ENCODE measurements at places on chromosomes 11 and 22. TPM values are rescaled to one million over a fixed set of nuclear protein-coding genes. Genes with fewer than 3 reads are reported as not detected.

DNA sequence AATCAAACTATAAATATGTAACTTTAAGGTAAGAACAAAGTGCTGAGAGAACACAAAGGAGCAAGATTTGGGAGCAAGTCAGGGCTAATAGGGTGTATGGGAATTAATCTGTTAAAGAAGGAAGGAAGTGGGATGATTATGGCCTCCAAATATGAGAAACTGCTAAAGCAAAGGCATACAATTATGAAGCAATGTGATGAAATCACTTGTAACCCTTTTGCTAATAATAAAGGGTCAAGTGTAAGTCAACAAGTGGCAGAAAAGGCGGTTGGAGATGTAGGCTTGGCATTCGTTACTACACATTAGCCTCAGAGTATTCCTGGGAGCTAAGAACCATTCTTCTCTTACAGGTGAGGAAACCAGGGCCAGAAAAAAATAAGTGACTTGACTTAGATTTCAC is 1002.3 kb upstream of the TENM4 start:
- H3K27ac ChIP-seq: no peak overlapping the region
- no peaks in the 10 kb centered on the region for H3K4me1 ChIP-seq
- DNase-seq: no peak
- peaks cover 2% of the 10 kb centered on the region for H3K36me3 ChIP-seq
- no peaks in the 10 kb centered on the region for H3K27me3 ChIP-seq
- no peak overlapping the region for H3K4me3 ChIP-seq

DNA sequence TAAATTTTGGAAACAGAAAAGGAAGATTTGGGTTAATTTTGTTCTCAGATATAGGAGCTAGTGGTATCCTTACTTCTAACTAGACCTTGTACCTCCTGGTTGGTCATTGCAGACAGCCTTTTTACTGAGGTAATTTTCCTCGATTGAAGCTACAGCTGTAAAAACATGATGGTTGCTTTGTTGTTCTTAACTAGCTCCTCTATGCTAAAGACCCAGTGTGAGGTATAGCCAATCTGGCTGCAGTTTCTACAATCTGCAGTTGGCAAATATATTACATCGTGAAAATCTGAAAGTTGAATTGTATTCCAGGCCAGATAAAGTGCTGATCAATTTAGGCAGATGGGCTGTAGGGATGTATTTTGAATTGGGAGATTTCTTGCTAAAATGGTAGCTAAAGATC is 116.5 kb downstream of the AASDHPPT start:
- H3K27ac ChIP-seq: no peak overlapping the region
- DNase-seq: no peak
- H3K27me3 ChIP-seq: no peaks in the 10 kb centered on the region
- no peaks in the 10 kb centered on the region for H3K4me1 ChIP-seq

C22orf42 gene
- not detected for total RNA-seq

ZNHIT2 gene
- 9.9 TPM for total RNA-seq

PTPRJ gene
- 36.6 TPM for total RNA-seq

MMP1 gene
- total RNA-seq: not detected

All from activated T-cell treated with anti-CD3 and anti-CD28 coated beads, Interleukin-2, amount 50 U/mL, for 72 hours (primary cell).